Foreskin keratinocyte (primary cell): ENCODE measurements at places on chromosomes 3 and 15. TPM values are rescaled to one million over a fixed set of nuclear protein-coding genes. Genes with fewer than 3 reads are reported as not detected.
A peak's percentile ranks its signal among the peaks of the same experiment; 100 is the strongest.

DNA sequence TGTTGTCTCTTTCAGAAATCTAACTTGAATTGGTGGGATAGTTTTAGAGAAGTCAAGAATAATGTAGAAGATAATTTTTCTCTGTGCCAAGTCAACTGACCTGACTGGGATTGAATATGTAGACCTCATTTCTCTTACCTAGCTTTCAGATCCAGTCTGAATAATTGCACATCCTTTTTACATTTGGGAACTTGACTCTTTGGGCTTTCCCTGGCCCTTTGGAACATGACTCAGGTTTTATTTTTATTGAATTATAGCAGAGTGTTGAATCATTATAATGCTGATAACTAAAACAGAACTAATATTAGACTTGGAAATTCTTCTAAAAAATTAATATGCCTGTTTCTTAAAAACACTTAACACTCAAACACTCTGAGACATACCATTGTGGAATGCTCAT, 76.5 kb downstream of the PFN2 start:
- DNase-seq, result no peak

Gene BRK1
- 201 and 208 TPM in 2 replicates for polyA plus RNA-seq

Gene TBCCD1
- 4.6 and 6.7 TPM in 2 replicates for polyA plus RNA-seq

DNA sequence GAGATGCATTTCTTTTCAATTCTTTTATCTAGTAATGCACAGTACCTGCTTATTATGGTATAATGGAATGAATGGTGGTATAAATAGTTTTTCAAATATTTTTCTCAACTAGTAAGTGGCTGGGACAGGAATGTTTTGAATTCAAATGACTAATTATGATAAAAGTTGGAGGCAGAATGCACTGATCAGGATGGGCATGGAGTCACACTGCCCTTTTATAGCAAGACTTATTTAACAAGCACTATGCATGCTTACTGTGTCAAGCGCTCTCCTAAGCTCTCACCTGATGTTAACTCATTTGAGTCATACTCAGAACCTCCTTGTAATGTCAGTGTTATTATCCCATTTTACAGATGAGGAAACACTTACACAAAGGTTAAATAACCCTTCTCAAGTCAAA, 221.8 kb downstream of the FEZF2 start:
- peak; percentile 37 for DNase-seq

Gene C3orf20
- polyA plus RNA-seq, result not detected in 2 replicates

Gene ADCY5
- 0.01 TPM in 1 of 2 replicates, not detected in the other for polyA plus RNA-seq

- no peak for DNase-seq
These were observed 2.2 kb downstream of the SECISBP2L start for GRCh38 chr15:49044002-49044401.

Gene SLITRK3
- not detected in 2 replicates for polyA plus RNA-seq

GRCh38 chr3:66553441-66554113, 52.8 kb upstream of the LRIG1 start:
- DNase-seq, result no peak

DNA sequence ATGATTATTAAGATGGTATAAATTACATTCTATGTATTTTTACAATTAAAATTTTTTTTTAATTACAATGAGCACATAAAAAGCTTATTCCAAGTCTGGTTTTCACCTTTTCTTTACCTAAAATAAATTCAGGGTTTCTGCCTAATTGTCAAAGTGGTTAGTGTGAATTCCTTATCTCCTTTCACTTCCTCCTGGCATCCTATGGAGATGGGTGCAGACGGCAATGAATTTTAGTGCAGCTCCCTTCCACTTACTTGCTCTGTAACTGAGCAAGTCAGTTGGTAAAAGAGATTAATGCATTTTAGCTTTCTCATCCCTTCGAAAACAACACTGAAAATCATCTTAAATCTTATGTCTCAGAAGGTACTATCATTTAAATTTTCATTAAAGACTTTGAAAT, 13.1 kb downstream of the HDGFL3 start:
- no peak for DNase-seq

GRCh38 chr15:93235926-93236780, 147.1 kb upstream of the RGMA start:
- no peak for DNase-seq

- no peak for DNase-seq
These were observed 15.2 kb downstream of the C3orf22 start for GRCh38 chr3:126543457-126544061.

GRCh38 chr3:166799-167198, 29.8 kb upstream of the CHL1 start:
- DNase-seq, result no peak

GRCh38 chr15:70867911-70868467, 14.0 kb upstream of the LARP6 start:
- peak; percentile 14 for DNase-seq

DNA sequence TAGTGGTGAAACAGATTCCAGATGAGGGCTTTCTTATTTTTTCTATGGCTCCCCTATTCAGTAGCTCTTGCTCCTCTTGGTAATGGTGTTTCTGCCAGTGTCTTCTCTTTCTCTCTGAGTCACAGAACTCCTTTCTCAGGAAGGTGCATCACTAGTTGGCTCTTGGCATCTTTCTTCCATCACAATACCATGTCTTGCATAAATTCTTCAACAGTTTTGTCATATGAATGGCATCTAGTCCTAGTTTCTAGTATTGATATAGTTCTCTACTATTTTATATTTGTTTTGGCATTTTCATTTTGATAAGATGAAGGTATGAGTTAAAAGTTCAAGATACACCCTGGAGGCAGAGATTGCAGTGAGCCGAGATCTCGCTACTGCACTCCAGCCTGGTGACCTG, 51.0 kb downstream of the REC114 start:
- no peak for DNase-seq

Gene SLC12A8
- 6.0 and 6.9 TPM in 2 replicates for polyA plus RNA-seq

DNA sequence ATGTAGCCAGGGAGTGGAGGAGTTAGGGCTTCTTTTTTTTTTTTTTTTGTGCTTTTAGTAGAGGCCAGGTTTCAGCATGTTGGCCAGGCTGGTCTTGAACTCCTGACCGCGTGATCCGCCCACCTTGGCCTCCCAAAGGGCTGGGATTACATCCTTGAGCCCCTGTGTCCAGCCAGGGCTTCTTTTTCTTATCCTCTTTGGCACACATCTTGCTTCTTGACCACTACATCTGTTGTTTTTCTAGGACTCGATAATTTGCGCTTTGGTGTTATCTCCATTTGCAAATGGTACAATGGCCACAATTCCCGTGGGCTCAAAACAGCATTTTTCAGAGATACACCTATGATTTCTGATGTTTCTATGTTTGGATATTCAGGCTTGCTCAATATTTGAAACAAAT, 4.2 kb downstream of the SKIL start:
- no peak for DNase-seq

Gene ITGB5
- polyA plus RNA-seq, result 70.5 and 97.0 TPM in 2 replicates

Gene BLM
- 11.3 and 16.0 TPM in 2 replicates for polyA plus RNA-seq

DNA sequence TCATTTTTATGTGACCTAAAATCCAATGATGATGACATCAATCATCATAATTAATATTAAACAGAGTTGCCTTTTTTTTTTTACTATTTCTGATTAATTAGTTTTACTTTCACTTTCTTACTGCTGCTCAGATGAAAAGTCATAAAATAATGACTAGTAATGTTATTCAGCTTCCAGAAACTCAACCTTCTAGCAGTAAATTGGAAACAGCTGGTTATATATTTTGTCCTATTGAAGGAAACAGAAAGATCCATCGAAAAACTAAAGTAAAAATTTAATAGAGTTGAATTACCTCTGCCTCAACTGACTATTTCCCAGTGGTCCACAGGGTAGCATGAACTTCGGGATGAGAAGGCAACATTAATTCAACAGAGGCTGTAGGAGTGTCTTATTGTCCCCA, 107.1 kb upstream of the PTX3 start:
- DNase-seq, result no peak

GRCh38 chr15:82036461-82036860, 9.4 kb downstream of the MEX3B start:
- DNase-seq, result no peak

GRCh38 chr15:67762610-67763368, 62.5 kb upstream of the SKOR1 start:
- DNase-seq, result no peak

DNA sequence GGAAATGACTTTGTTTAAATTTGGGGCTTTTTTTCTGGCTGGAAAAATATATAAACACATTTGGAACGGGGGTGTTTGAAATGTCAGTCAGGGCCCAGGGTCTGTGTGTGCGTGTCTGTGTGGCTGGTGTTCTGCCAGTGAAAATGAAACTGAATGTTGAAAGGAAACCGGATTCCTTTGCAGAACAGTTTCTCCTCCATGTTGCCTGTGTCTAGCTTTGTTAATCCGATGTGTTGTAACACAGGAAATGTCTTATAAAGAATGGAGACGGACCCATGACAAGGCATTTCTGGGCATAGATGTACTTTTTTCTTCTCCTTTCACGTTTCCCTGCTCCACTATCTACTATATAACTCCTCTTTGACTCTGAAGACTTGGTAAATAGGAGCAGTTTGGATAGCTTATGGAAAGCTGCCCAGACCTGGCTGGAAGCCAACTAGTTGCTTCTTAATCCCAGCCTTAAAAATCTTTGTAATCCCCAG, 2.8 kb downstream of the SQOR start:
- peak; percentile 71 for DNase-seq

DNA sequence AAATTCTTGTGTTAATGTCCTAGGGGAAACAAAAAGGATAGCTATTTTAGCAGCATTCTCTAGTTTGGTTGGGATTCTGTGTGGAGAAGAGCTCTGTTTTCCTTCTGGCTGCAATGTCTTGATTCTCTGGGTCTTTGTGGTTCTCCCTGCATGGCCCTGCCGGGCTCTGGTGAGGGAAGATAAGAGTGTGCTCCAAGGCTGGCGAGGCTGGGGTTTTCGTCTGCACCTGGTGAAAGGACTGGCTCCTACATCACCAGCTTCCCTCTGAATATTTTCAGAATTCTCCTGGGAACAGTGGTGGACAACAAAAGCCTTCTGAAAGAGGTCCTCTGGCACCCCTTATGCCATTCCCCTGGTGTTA, 38.1 kb upstream of the SFMBT1 start:
- no peak for DNase-seq

DNA sequence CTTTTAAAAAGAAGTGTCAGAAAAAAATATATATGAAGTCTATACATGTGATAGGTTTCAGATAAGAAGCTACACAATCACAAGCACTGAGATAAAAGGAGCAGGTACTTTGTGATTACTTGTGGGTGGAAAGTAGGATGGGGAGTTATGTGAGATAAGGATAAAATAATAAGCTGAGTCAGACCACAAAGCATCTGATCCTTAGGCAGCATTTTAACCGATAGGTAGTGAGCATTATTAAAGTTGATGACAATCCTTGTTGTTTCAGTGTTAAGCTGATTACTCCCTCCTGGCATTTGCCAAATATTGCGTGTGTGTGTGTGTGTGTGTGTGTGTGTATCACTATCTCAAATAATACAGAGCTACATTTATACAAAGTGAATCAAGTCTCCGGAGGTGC, 483.1 kb downstream of the NAALADL2 start:
- DNase-seq, result no peak

Gene ACAP2
- 4.6 and 4.7 TPM in 2 replicates for polyA plus RNA-seq

- DNase-seq, result no peak
These were observed 1.9 kb upstream of the RMDN3 start for GRCh38 chr15:40756938-40757337.
